ENCODE measurements at places on chromosomes 4 and X.

DNA sequence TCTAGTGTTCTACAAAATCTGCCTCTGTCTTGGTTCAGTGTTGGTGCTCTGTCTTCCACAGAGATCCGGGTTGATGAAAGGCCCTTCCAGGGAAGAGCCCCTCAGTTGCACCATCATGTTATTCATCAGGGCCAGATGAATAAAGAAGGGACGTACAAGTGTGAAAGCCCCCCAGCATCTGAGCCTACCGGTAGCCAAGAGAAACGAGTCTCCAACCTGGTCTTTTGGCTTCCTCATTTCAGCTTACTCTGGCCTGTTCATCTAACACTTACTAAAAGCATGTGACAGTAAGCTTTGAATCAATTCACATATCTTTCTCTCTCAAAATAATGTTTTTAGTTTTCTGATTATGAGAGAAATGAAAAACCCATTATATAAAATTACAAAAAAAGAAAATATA lies 19.2 kb downstream of the MEPE start:
- DNase-seq = no peak

- DNase-seq = no peak
These were observed 496.3 kb downstream of the BCOR start for GRCh38 chrX:39601231-39602177.

DNA sequence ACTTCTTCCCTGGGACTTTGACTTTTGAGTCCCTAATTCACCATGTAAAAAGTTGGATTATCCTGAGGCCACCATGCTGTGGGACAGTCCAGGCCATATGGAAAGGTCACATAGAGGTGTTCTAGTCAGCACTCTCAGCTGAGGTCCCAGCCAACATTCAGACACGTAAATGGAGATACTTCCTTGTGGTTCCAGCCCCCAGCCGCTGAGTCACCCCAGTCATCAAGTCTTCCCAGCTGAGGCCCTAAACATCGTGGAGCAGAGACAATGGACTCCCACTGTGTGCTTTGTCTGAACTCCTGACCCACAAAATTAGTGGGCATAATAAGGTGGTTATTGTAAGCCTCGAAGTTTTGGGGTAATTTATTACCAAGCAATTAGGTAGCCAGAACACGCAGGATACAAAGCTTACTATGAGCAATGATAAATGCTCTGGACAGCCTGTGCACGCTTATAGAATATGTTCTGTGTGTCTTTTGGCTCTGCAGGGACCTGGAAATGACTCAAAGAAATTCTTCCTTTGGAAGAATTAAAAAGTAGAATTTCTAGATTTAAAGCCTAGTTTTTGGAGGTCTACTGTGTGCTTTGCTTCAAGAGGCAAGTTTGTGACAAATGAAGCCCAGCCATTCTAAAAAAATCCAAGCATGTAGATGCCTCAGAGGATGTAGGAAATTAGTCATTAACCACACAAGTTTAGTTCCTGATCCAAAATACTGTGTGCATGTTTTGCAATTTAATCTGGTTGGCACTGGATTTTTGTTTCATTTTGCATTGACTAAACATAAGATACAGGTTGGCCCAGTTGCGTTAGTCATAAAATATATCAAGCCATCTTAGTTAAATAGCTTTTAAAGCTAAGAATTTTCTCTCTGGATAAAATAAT lies 33.2 kb upstream of the SLC9A7 start:
- peak; percentile 60 for DNase-seq

- DNase-seq = no peak
These were observed 137.2 kb downstream of the FNIP2 start for GRCh38 chr4:158906073-158906472.

- DNase-seq = no peak
These were observed 33.3 kb upstream of the VCX2 start for GRCh38 chrX:8204169-8204935.

- DNase-seq = no peak
These were observed 46.5 kb upstream of the FAT4 start for GRCh38 chr4:125268068-125268755.

- no peak for DNase-seq
These were observed 378 bp upstream of the RPS6KA6 start for GRCh38 chrX:84188320-84188834.

DNA sequence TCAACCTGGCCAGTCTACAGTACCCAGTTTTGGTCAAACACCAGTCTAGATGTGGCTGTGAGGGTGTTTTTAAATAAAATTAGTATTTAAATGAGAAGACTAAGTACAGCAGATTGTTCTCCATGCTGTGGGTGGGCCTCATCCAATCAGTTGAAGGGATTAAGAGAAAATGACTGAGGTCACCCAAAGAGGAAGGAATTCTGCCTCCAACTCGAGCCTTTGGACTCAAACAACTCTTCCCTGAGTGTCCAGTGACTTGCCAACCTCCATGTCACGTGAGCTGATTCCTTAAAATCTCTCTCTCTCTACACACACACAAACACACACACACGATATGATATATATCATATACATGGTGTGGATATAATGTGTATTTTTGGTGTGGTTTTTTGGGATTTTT lies 10.0 kb downstream of the TREX2 start:
- DNase-seq = no peak

- no peak for DNase-seq
These were observed 8.0 kb downstream of the PRSS12 start for GRCh38 chr4:118344801-118345200.

DNA sequence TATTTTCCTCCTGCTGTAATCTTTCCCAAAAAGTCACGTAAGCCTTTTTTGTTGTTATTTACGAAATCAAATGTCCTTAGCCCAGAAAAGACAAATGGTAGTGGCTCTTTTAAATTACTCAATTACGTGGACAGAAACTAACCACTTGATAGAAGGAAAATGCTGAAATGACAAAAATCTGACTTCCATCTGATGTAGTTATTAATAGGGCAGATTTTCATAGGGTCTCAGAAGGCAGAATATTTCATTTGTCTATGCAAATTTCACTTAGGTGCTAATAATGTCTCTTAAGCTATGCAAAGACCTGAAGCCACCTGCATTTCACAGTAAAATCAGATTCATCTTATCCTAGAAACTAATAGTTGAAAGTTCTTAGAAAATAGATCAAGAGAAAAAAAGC lies 295.7 kb downstream of the TMA16 start:
- DNase-seq = no peak

DNA sequence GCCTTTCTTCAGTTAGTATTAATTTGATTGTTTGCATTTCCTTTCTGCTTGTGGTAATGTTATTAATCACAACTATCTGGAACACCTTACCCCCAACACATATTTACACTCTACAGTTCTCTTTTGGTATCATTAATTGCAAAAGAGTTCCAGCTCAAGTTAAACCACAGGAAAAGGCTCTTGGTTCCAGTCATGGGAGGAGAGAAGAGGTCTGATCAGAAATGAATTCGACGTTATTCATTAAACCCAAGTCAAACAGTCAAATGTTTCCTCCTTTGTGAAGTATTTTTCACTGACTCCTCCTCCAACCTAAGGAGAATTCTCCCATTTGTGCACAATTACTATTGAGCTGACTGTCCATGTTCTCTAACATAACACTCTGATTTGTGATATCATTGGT lies 91.4 kb downstream of the SLC39A8 start:
- DNase-seq = no peak

DNA sequence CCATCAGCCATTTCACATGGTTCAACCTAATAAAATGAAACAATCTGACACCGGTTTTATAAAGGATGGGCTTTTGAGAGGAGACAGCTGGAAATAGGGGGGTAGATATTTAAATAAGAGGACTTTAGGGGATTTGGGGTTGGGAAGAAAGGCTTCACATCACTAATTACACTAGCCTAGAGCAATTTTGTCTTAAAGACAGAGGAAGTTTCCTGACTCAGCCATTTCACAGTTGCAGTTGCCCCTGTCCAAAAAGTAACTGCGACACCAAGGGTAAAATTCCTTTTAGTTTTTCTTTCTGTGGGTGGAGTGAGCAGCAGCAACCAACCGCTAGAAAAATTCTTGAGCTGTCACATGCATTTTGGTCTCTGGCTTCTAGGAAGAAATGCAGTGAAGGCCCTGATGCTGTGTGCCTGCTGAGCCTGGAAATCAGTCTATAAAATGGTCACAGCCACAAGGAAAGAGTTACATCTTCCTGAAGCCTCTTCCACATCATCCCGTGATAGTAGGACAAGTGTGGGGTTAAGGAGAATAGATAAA lies 233.6 kb downstream of the ZNF674 start:
- no peak for DNase-seq

DNA sequence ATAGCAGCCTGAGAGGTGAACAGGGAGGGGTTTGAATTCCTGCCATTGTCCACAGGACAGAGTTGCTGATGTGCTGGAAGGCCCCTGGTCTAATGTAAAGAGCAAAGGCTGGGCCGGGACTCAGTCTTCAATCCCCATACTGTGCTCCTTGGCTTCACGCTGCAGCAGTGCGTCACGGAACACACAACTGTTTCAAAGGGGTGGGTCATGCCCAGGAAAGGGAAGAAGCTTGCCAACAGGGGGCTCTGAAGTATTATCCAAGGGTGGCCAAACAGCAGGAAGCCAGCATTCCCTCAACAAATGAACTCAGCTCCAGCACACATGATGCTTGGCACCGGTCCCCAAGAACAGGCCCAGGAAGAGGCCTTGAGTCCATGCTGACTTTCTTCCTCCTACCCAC lies 122.5 kb downstream of the NFKB1 start:
- DNase-seq = no peak

DNA sequence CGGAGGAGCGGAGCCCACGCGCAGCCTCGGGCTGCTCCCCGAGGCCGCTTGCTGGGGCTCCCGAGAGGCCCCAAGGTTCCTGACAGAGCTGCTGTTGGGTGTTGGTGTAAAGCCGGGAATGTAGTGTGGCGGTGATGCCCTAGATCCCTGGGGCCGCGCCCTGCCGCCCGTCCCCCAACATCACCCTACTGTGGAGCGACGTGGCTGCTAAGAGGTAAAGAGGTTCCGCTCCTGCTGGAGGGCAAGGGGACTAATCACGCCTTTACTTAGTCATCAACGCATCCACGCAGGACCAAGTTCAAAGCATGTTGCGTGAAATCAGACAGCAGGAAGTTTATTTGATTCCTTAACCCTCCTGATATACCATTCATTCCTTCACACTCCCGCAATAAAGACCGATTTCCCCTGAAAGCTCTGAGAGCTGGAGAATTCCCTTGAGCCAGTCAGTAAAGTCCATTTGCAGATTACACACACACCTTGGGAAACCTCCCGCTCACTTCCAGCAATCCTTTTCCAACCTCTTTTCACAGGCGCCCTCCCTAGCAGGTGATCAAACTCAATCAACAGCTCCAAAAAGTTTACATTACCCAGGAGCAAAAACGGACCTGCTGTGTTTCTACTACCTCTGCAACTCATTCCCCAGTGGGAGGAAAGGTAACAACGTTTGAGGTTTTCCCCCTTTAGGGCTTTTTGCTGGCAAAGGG lies 579 bp upstream of the GABRA2 start:
- DNase-seq = no peak

GRCh38 chr4:118898684-118899138 lies 10.1 kb downstream of the SYNPO2 start:
- DNase-seq = no peak

- no peak for DNase-seq
These were observed 218.0 kb downstream of the PRDM5 start for GRCh38 chr4:120704538-120704937.

DNA sequence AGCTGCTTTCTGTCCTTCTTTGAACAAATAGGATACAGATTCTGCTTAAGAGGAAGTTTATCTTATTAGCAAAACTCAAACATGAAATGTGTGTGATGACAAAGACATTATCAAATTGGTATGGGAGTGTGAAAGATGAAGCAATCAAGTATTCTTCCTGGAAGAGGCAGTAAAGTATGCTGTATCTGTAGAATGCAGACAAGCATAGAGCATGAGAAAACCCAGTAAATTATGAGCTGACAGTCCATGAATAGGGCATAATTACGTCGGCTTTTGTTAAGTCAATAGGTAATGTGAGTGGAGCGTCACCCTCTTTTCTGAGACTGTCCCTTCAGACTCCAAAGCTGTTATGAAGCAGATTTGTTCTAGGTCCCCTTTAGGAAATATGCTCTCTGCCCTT lies 458.6 kb upstream of the NWD2 start:
- DNase-seq = no peak

DNA sequence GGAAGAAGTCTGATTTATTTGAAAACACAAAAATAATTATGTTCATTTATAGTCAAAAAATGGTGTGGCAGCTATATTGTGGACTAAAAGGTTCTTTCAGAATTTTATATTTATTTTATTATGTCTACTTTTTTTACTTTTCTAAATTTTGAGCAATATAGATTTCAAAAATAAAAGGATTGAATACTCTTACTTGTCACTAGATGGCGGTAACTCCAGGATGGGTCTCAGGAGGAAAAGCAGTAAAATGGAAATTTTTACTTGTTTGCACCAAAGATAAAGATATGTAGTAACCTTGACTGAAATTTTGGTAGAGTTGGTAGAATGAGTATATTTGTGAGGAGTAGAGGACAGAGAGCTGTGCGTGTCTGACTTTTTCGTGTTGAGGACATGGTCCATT lies 14.5 kb upstream of the DACH2 start:
- no peak for DNase-seq

DNA sequence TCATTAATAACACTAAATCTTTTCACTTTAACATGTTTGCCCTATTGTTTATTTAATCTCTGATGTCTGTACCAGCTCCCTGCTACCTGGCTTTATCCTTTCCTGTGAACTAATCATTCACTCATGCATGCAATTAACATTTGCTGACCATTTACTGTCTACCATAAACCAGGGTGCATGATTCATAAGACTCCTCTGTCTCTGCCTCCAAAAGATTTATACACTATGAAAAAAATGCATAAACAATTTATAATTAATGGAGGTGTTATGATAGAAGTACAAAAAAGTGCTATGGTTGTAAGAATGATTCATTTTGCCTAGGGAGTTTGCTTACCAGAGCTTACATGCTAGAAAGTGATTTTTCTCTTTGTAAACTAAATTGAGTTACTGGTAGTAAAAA lies 24.5 kb upstream of the CPEB2 start:
- no peak for DNase-seq

- no peak for DNase-seq
These were observed at the start of gene ADGRL3 for GRCh38 chr4:61200187-61200915. ADGRL3 (plus strand) TSS chr4:61200326.

GRCh38 chr4:185847352-185848097 lies 35.5 kb upstream of the SORBS2 start:
- no peak for DNase-seq

DNA sequence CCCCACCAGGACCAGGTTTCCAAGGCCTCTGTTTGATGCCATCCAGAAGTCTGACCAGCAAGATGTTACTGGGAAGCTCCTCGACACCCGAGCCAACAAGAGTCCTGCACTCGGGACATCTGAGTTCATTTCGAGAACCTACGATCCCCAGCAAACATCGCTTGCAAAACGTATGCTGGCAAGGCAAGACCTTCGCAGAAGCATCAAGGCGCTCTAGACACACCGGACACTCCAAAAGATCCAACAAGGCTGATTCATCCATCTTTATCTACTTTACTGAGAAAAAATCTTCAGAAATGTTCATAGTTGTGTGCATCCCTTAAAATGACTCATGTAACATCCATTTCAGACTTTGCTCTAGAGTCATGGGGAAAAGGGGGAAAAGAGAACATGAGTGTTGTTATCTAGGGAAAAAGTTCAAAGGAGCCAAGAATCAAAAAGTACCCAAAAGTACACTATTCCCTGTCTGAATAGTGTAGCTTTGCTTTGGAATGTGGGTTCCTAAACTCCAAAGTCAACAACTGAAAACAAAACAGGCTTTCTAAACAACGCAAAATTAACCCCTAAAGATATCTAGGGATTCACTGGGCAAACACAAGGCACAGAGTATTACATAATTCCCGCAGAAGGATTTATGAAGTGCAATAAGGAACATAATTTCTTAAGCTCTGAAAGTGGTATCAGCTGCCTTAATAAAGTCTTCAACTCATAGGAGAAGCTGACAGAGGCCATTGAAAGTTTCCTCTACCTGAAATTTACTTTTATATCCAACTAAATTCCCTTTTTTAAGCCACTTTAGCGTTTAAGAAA lies 1.6 kb downstream of the SH3RF1 start:
- no peak for DNase-seq

All from SIG-M5 (cell line).